ENCODE measurements at places on chromosomes 4 and X.

DNA sequence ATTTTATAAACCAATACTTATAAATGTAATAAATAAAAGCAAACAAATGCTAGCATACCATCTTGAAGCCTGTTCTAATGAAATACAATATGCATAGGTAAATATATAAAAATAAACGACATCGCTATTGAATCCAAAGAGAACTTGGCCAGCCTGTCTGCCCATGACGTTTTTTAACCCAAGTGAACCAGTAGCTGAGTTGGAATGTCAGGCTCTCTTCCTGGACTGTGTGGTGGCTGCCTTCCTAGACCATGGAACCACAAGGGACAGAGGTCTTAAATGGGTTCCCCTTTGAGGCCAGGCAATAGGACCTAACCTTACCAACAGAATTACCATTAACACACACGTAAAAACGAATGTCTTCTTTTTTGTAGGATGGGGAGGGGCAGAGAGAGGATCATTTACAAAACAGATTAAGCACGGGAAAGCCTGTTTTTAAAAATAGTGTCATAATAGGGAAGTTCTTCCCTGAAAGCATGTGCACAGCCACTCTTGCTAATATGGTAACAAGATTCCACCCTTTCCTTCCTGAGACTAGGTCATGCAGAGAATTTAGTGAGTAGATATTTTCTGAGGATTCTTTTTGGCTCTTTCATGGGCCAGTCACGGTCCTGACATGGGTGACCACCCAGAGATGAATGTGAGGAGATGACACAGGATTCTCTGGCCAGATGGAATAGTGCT is 69.4 kb upstream of the ACSL1 start:
- no peak for DNase-seq

GRCh38 chr4:26238778-26239679 is 81.8 kb upstream of the RBPJ start:
- DNase-seq = no peak

GRCh38 chrX:37349221-37350033 is at the start of gene PRRG1:
Gene PRRG1 (plus strand): TSS chrX:37349364. CDS start chrX:37406250, 56,886 bp downstream.
- DNase-seq = peak; percentile 88

DNA sequence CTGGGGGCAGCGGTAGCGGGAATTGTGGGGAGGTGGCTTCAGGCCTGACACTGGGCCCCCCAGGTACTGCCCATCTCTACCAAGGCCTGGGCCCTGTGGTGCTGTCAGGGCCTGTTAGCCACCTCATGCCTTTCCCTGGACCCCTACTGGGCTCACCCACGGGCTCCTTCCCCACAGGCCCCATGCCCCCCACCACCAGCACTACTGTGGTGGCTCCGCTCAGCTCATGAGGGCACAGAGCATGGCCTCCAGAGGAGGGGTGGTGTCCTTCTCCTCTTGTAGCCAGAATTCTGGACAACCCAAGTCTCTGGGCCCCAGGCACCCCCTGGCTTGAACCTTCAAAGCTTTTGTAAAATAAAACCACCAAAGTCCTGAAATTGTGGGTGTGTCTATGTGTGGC is 7.5 kb downstream of the GATA1 start:
- DNase-seq = no peak

DNA sequence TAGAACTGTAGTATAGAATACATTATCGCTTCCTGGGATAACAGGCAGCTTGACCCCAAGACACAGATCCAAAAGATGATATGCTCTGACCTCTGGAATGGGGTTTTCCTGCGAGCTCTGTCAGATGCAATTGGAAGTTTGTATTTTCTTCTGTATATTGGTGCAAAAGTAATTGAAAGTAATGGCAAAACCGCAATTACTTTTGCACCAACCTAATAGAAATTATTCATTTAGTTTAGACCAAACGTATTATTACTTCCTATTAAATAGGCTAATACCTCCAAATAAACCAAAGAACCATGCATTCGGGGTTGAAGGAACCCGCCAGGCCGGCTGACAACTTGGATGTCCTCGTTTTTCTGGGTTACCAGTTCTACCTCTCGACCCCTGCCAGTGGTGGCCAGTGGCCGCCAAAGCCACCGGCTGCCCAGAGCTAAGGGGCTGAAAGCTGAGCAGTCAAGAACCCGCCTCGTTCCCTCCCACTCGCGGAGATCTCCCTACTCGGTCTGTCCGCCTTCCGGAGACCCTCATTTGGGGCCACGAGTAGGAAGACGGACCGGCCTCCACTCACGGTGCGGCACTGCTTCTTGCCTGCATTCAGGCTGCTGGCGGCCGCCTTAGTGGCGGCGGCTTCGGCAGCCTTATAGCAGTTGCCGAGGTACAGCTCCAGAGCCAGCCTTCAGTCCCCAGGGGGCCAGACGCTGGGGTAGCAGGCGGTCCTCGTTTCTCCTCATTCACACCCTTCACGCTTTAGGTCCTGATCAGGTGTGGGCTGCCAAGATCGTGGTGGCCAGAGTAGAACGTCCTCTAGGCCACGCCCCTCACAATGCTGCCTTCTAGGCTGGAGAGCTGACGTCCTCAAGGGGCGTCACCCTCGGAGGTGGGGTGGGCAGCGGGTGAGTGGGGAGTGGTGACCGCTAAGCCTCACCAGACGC is 121.9 kb downstream of the RBMX2 start:
- peak; percentile 62 for DNase-seq

GRCh38 chrX:133676344-133677122 is 261.2 kb upstream of the GPC4 start:
- no peak for DNase-seq

DNA sequence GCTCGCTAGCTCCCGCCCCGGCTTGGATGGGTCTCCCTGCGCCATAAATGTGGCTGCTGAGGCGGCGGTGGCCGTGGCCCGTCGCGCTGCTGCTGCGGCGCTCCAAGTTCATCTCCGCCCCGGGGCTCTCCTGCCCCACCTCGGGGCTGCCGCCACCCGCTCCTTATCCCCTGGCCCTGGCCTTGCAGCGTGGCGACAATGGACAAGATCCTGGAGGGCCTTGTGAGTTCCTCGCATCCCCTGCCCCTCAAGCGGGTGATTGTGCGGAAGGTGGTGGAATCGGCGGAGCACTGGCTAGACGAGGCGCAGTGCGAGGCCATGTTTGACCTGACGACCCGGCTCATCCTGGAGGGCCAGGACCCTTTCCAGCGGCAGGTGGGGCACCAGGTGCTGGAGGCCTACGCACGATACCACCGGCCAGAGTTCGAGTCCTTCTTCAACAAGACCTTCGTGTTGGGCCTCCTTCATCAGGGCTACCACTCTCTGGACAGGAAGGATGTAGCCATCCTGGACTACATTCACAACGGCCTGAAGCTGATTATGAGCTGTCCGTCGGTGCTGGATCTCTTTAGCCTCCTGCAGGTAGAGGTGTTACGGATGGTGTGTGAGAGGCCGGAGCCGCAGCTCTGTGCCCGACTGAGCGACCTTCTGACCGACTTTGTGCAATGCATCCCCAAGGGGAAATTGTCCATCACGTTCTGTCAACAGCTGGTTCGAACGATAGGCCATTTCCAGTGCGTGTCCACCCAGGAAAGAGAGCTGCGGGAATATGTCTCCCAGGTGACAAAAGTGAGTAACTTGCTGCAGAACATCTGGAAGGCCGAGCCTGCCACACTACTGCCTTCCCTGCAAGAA is 763 bp downstream of the USP38 start:
- DNase-seq = peak; percentile 78

DNA sequence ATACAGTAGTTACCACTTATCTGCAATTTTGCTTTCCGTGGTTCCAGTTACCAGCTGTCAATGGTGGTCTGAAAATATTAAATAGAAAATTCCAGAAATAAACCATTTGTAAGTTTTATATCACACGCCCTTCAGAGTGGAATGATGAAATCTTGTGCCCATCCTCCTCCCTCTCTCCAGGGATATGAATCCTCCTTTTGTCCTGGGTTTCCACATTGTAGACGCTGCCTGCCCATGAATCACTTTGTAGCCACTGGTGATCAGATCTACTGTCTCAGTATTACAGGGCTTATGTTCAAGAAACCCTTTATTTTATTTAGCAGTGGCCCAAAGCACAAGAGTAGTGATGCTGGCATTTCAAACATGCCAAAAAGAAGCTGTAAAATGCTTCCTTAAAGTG is 198.6 kb downstream of the KCNIP4 start:
- DNase-seq = no peak

All from pancreas (tissue), 10 donors.